Amniotic stem cell (primary cell): ENCODE measurements at places on chromosomes 1 and 21.
A peak's percentile ranks its signal among the peaks of the same experiment; 100 is the strongest.

GRCh38 chr1:155913969-155914757, 3.0 kb upstream of the RIT1 start:
- no peak for DNase-seq

DNA sequence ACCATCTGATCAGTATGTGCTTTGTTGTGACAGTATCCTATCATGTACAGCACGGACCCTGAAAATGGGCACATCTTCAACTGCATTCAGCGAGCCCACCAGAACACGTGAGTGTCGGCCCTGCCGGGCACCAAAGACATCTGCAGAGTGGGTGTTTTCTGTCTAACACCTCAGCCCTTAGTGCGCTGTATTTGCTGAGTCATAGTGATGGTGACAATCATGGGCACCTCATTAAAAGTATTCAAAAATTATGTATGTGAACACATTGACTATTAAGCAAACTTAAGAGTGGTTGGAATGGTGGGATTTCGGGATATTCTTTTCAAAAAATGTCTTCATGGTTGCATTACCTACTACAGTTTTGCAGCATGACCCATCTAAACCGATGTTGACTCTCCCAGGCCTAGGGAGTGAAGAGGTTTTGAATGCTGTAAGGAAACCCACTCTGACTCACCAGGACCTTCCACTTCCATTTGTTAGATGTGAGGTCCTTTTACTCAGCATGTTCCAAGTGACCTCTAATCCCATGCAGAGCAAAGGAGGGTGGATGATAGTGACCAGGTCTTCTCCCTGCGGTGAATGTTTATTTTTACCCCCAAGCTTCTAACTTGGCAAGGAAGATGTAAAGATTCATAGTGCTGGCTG, 20.1 kb downstream of the MGST3 start:
- no peak for DNase-seq

- no peak for DNase-seq
Observed at GRCh38 chr1:153333902-153334301, 14.7 kb downstream of the PGLYRP4 start.

- DNase-seq, result no peak
Observed at GRCh38 chr21:38741950-38742256, 63.8 kb upstream of the ETS2 start.

DNA sequence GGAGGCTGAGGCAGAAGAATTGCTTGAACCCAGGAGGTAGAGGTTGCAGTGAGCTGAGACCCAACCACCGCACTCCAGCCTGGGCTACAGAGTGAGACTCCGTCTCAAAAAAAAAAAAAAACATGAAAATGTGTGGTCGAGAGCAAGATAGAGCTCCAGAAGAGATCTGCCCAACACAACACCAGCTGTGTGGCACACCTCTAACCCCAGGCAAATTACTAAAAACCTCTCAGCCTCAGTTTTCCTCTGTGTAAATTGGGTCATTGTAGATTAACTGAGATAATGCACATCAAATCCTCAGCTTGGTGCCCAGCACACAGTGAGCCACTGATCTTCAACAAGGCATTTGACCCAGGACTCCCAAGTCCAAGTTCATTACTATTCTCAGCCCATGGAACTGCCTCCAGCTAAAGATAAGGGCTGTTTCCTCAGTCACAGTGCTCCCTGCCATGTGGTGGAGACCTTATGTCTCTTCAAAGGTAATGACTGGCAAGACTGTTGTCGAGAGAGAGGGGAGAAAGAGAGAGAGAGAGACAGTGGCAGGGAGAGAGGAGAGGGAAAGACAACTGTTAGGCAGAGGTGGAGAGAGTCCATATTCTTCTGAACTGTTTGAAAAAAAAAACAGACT, 58.1 kb downstream of the PTP4A2 start:
- DNase-seq, result no peak

DNA sequence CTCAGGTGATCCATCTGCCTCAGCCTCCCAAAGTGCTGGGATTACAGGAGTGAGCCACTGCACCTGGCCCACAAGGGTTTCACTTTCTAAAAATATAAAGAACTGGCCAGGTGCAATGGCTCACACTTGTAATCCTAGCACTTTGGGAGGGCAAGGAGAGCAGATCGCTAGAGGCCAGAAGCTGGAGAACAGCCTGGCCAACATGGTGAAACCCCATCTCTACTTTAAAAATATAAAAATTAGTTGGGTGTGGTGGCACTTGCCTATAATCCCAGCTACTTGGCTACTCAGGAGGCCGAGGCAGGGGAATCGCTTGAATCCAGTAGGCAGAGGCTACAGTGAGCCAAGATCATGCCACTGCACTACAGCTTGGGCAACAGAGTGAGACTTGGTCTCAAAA, 25.7 kb downstream of the MRPL39 start:
- no peak for DNase-seq

DNA sequence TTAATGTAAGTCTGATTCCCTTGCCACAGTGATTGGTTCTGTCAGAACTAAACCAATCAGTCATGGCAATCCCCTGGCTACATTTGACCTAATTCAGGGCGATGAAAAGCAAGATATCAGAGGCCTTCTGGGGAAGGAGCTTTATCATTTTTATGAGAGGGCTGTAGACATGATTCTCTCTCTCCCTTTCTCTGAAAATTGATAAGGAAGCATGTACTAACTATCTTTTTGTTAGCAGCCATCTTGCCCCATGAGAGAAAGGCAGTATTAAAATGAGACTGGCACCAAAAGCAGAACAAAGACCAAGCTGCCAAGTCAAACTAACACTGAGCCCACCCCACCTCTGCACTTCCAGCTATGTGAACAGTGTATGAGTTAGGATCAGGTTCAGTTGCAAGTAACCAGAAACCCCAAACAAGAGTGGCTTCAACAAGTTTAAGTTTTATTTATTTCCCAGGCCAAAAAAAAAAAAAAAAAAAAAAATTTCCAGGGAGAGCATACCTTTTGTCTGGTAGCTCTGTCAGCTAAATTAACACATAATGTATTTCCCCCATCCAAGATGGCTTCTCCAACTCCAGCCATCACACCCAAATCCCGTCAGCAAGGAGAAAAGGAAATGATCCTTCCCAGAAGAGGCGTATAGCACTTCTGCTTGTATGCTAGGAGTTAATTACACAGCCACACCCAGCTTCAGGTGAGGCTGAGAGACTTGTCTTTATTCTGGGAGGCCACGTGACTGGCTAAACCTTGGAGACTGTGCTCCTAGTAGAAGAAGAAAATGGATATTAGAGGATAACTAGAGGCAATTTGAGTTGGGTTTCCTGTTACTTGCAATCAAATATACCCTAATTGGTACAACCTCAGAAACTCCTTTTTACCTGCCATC, 105.8 kb upstream of the RALGPS2 start:
- DNase-seq, result no peak

- no peak for DNase-seq
Observed at GRCh38 chr1:69215883-69216282, 351.8 kb upstream of the LRRC7 start.

DNA sequence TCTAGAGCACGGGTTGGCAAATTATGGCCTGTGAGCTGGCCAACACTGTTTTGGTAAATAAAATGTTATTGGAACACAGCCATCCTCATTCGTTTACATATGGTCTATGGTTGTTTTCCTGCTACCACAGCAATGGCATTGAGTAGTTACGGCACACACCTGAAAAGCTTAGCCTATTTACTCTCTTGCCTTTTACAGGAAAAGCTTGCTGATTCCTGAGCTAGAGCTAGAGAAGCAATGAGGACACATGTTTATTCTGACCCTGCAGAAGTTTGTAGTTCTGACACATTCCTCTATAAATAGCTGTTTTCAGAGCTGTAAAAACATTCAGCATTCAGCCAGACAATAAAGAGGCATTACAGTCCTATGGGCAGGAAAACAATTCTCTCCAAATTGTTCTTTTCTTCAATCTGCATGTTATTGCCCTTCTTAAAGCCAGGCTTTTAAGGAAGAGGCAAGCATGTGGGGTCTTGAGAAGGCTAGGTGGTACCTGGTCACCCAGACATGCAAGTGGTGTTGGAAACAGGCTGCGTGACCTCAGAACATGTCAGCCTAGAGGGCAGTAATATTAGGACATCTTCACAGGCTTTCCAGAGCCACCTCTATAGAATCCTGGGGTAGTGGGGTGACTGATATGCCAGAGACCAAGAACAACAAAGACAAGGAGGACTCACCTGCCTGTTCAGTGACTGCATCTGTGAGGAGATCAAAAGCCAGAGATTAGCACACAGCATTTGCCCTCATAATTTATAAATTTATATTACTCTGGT, 1.6 kb downstream of the FCRL2 start:
- no peak for DNase-seq

DNA sequence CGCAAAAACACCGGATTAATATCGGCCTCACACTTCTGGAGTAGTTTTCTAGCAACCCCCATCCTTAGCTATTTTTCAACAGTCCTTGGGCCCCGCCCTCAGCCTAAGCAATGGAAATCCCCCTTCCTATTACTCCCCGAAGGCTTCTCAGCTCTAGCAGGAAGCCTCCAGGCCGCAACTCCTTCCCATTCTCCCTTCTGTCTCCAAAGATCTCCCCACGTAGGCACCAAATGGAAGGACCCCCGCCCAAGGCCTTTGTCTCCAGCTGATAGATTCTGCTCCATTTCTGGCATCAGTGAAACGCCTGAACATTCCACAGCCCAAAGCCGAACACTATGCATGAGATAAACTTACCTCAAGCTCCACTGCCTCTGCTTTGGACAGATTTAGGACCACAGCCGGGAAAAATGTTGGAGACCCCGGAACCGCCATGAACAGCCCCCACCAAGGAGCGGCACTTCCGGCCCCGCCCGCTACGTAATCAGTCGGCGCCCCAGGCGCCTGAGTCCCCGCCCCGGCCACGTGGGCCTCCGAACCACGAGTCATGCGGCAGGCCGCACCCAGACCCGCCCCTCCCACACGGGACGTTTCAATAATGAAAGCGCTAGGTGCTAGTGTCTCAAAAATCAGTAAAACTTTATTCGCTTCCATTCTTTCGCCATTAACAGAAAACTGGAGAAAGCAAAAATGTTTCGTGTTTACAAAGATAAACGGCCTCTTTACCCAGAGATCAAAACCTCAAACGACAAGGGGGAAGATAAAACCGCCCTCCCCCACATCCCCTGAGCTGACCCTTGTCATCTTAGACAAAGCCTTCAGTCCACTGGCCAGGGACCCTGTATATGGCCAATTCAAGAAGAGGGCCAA, at the start of gene NRAS:
Gene NRAS (minus strand): TSS at position 468 of the 867 bp plus-strand sequence. CDS start 611 bp downstream, outside the sequence.
- peak; percentile 70 for DNase-seq

DNA sequence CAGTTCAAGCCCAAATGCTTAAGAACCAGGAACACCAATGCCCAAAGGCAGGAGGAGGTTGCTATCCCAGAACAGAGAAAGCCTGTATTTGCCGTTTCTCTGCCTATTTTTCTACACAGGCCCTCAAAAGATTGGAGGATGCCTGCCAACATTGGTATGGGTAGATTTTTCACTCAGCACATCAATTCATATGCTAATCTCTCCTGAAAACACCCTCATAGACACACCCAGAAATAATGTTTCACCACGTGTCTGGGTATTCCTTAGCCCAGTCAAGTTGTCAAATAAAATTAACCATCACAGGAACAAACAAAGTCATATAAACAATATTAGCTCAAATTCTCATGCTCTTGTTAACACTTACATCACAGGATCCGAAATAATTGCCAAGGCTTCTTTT, 121.9 kb downstream of the RGS21 start:
- no peak for DNase-seq

GRCh38 chr1:212959266-212960220, 9.2 kb downstream of the VASH2 start:
- DNase-seq, result no peak

DNA sequence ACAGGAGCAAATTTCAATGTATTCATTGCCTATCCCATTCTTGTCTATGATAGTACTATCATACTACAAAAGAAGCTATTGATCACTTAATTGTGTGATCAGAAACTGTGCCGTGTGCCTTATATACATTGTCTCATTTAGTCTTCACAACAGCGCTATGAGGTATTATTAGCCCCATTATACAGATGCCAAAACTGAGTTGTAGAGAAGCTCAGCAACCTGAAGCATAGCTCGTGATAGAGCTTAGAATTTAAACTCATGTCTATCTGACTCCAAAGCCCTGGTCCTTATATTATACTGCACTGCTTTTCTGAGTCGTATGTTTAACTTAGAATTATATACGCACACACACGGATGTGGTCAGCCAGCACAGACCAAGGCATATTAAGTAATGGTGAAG, 315.1 kb downstream of the NFIA start:
- no peak for DNase-seq

DNA sequence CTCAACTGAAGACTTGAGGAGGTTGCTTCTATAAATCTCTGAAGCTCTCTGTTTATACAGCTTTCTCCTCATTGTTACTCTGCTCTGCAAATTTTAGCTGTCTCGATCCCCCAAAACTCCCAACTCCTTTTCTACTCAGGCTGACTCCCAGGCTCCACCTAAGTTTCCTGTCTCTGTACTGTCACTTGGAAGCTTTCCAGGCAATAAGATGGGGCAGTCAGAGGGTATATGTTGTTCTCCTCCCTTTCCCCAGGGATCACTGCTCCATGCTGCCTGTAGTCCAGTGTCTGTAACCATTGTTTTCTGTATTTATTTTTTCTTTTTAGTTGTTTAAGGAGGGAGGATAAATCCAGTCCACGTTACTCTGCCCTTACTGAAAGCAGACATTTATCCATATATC, 13.4 kb downstream of the TSNAX start:
- DNase-seq, result no peak

DNA sequence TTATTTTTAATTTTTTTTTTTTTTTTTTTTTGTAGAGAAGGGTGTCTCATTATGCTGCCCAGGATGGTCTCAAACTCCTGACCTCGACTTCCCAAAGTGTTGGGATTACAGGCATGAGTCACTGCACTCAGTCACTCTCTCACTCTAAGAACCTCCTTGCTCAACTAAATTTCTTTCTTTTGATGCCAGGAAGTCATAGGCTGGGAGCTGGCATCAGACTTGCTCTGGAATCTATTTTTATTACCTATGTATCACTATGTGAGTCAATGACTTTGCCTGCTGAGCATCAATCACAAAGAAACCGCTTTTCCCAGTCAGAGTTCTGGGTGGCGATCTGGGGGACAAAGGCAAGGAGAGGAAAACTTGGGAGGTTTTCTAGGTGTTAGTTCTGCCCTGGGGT, 35.5 kb upstream of the PARP1 start:
- DNase-seq, result no peak
